ENCODE measurements at places on chromosomes 16 and 17. TPM values are rescaled to one million over a fixed set of nuclear protein-coding genes. Genes with fewer than 3 reads are reported as not detected.

GRCh38 chr17:59542960-59543635 is 22.3 kb upstream of the DHX40 start:
- no peak for DNase-seq

- DNase-seq, result peak; percentile 17
Observed at GRCh38 chr16:86018487-86018886, 119.5 kb downstream of the IRF8 start.

DNA sequence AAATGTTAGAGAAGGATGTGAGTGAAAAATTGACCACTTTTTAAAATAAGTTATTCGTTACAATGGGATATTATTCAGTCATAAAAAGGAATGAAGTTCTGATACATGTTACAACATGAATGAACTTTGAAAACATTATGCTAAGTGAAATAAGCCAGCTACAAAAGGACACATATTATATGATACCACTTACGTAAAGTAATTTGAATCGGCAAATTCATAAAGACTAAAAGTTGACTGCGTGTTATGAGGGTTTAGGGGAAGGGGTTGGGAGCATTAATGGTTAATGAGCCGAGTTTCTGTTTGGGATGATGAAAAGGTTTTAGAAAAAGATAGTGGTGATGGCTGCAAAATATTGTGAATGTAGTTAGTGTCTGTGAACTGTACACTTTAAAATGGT is 73.1 kb downstream of the USP32 start:
- DNase-seq, result no peak

GRCh38 chr17:82037092-82037888 is at the start of gene DCXR:
Gene DCXR, minus strand, starts transcription at chr17:82037697. Its CDS starts 15 bp downstream, at chr17:82037682.
- peak; percentile 89 for DNase-seq

DNA sequence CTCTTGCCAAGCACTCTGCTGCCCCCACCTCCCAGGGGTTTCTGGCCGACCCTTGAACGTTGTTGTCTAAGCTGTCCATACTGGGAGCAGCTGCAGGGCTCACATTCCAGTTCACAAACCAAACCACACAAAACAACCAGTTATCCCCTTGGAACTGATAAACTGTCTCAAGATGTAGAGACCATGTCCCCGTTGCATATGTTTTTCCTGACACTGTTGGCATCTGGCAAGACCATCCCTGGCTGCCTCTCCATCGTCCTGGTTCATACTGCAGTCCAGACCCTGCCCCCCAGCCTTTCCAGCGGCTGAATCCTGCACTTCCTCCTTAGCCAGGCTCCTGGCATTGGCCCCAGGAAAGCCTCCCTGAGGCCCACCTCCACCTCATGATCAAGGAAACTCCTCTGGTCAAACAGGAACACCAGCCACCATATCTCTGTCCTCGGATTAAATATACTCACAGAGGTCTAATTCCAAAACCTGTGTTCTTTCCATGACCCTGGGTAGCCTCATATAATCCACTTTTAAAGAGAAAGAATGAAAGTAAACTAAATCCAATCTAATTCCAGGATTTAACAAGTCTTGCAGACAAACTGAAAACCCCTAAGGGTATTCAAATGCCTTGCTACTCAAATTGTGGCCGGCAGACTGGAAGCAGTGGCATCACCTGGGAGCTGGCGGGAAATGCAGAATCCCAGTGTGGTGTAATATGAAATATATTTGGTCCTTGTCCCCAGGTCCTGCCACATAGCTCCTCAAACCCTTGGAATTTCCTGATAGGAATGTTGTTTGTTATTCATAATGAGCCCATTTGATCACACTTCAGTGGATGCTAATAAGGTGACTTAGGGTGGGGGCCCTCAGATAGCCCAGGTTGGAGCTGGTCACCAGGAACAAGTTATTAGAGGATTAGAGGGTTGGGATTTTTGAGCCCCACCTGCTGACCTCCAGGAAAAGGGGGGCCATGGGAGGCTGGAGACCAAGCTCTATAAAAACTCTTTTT is 14.2 kb downstream of the GAS7 start:
- no peak for DNase-seq

DNA sequence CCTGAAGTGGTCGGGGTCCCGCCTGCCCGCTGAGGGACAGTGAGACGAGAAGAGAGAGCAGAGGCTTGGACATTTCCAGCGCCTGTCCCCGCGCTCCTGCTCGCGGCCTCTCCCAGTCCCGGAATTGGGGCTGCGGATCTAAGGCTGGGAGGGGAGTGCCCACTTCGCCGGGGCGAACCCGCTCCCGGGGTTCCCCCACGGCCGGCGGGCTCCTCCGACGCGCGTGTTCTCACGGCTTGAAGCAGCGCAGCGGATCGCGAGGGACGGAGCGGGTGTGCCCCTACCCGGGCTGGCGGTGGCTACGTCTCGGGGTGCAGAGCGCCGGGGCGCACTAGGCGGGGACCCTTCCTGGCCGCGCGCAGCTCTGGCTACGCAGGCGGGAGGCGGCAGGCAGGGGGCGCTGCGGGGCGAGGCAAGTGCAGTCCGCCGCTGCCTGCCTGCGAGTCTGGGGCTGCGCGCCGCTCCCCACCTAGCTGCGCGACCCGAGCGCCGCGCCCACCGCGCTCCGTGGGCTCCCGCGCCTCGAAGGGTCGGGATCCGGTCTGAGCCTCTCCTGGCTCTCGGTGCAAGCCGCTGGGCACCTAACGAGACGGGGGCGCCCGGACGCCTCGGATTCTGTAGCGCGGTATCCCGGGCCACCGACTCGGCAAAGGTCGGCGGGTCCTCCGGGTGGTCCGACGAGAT is 1.2 kb downstream of the NGFR start:
- DNase-seq, result no peak

- no peak for DNase-seq
Observed at GRCh38 chr17:27322026-27322425, 28.1 kb downstream of the WSB1 start.

DNA sequence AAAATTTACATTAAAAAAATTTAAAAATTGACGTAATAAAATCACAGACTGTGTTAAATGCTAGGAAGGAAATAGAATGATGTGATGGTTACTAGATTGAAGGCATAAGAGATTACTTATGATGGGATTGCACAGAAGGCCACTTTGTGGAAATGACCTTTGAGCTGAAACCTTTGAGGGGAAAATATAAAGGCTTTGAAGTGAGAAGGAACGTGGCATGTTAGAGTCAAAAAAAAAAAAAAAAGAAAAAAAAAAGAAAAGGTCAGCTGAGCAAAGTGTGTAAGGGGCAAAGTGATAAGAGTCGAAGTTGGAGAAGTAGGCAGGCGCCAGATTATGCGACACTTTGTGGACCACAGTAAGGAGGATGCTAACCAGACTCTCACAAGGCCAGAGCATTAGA is 3.6 kb upstream of the PSMD11 start:
- DNase-seq, result no peak

DNA sequence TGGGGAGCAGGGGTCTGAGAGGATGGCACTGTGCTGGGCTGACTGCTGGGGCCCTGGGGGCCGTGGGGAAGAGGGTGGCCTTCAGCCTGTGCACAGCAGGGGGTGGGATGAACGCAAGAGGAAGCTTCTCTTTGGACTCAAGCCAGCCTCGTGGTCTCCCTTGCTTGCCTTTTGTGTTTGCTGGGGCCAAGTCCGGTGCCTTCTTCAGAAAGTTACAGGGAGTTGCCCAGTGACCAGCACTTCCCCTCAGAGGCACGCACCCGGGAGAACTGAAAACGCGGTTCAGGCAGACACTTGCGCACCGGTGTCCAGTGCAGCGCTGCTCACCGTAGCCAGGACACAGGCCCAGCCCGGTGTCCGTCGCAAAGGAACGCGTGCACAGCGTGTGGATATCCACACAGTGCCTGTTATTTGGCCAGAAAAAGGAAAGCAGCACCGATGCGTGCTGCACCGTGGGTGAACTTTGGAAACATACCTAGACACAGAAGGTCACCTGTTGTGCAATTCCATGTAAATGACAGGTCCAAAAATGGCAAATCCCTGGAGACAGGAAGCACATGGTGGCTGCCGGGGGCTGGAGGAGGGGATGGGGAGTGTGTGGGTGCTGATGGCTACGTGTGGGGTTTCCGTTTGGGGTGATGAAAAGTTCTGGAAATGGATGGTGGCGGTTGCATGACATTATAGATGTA is 29.4 kb upstream of the NUDT16L1 start:
- DNase-seq, result no peak

- peak; percentile 30 for DNase-seq
Observed at GRCh38 chr17:35119370-35120165, at the start of gene RAD51D. Gene RAD51D, minus strand, starts transcription at chr17:35119860. Its CDS starts 247 bp downstream, at chr17:35119613.

DNA sequence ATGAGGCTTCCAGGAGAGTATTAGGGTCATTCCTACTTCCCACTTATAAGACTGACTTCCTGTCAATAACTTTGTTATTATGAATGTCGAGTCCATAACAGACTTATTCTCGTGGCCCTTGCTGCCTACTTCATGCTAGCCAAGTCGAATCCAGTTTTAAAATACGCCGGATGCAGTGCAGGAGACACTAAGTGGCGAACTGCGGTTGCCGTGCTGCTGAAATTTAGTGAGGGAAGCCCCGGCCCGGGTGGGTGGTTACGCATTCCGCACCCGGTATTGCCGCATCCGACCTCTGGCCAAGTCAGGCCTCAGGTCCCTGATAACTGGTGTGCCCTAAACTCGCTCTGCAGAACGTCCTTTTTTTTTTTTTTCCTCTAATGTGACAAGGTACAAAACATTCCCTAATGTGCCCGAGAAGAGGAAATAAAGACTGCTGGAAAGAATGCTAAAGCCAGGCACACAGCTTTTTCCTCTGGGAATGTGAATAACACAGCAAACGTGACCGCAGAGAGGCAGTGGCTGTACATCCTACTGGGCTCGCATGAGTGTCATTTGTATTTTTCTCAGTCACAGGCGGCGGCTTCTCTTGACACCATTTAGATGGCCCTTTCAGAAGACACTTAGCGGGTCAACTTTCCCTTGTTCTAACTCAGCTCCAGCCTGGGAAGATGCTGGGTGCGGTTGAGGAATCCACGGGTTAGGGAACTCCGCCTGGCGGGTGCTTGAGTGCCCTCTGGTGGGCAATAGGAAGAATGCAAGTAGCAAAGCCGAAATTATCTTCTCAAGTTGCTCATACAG is 7.1 kb upstream of the AKTIP start:
- DNase-seq, result peak; percentile 55

- peak; percentile 87 for DNase-seq
Observed at GRCh38 chr16:58264961-58265479, 29.8 kb downstream of the PRSS54 start.

GRCh38 chr16:56932721-56933619 is 1.0 kb downstream of the HERPUD1 start:
- DNase-seq, result peak; percentile 71

- DNase-seq, result no peak
Observed at GRCh38 chr17:82561429-82562035, 42.0 kb downstream of the FOXK2 start.

GRCh38 chr17:21678393-21679081 is 13.8 kb upstream of the KCNJ18 start:
- DNase-seq, result no peak

- peak; percentile 95 for DNase-seq
Observed at GRCh38 chr17:40283662-40284061, 4.0 kb upstream of the CDC6 start.

- no peak for DNase-seq
Observed at GRCh38 chr16:88928405-88929090, 48.5 kb downstream of the CBFA2T3 start.

GRCh38 chr16:5653789-5654188 is 556.2 kb upstream of the EEF2KMT start:
- no peak for DNase-seq

DNA sequence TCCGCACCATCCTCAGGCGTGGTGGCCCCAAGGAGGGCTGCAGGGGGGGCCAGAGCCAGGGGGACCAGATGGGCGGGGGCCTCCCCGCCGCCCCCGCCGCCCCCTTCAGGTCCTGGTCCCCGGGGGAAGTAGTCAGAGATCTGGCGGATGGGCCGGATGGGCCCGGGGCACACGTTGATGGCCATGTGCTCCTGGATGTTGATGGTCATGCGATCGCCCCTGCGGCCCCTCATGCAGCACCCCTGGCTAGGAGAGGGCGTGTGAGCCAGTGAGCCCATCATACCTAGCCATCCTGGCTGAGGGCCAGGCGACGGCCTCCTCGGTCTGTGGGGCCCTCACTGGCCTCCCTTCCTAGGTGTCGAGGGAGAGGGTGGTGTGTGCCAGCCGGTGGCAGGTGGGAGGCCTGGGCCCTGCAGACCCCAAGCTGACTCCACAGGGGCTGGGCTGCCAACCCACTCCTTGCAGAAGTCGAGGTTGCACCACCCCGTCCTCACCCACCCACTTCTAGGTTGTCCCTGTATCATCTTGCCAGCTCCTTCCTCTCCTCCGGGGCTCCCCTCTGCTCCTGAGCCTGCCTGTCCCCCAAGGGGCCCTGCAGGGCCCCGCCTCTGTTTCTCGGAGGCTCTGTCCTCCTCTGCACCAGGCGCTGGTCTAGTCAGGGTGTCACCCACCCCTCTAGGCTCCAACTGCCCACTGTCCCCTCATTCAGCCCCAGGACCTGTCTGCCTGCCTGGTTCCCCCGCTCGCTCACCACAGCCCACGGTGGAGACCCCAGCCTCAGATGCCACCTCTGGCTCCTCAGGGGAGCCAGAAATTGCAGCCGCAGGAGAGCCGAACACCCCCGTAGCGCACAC is 610 bp downstream of the DOC2A start:
- no peak for DNase-seq

DNA sequence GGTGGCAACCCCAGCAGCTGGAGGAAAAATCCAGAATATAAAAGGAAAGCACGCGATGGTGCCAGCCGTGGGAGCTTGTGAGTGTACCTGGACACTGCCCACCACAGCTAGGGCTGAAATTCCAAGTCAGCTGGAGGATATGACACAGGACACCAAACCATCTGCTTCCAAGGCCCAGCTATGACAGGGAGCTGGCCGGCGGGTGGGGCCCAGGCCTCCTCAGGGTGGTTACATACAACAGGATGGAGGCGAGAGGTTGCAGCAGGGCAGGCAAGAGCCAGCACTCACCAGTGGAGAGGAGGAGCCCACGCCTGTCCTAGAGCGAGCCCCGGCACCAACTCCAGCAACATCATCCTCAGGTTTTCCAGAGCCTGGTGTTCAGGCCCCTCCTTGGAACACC is 163.2 kb upstream of the RPL38 start:
- DNase-seq, result no peak

- DNase-seq, result no peak
Observed at GRCh38 chr17:82055965-82056728, 4.4 kb downstream of the GPS1 start.

Gene SCARF1
- total RNA-seq, result 0.36 TPM

Gene BAIAP3
- 0.27 TPM for total RNA-seq

Gene GSDMA
- 0.30 TPM for total RNA-seq

Gene CCNF
- total RNA-seq, result 10.5 TPM

Gene CMTR2
- total RNA-seq, result 13.5 TPM

Gene TP53TG3D
- not detected for total RNA-seq

Gene SLC6A2
- total RNA-seq, result not detected

Gene SRRM2
- total RNA-seq, result 239 TPM

Gene SMTNL2
- not detected for total RNA-seq

Gene VMP1
- total RNA-seq, result 139 TPM

All from HFFc6 (cell line).